ENCODE measurements at places on chromosomes 1 and 21.

- DNase-seq, result no peak
Measured at GRCh38 chr1:30777904-30778153, 20.3 kb upstream of the LAPTM5 start.

DNA sequence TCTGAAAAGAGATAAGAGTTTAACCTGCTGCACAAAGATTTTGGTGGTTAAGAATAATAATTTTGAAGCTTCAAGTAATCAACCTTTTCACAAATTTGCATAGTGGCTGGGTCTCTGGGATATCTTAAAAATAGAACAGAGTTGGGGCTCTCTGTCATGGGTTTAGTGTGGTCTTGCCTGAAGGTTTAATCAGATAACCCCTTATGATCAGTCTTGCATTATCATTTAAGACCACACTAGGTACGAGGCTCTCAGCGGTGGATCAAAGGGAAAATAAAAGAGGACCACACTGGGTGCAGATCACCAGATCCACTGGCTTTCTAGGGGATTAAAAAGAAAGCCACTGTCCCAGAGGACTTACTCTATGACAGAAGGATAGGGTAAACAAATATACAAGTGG lies 19.5 kb downstream of the LRRC8C start:
- no peak for DNase-seq

GRCh38 chr21:35506352-35506751 lies 457.2 kb upstream of the RUNX1 start:
- no peak for DNase-seq

- no peak for DNase-seq
Measured at GRCh38 chr1:183246436-183246835, 60.4 kb downstream of the LAMC2 start.

DNA sequence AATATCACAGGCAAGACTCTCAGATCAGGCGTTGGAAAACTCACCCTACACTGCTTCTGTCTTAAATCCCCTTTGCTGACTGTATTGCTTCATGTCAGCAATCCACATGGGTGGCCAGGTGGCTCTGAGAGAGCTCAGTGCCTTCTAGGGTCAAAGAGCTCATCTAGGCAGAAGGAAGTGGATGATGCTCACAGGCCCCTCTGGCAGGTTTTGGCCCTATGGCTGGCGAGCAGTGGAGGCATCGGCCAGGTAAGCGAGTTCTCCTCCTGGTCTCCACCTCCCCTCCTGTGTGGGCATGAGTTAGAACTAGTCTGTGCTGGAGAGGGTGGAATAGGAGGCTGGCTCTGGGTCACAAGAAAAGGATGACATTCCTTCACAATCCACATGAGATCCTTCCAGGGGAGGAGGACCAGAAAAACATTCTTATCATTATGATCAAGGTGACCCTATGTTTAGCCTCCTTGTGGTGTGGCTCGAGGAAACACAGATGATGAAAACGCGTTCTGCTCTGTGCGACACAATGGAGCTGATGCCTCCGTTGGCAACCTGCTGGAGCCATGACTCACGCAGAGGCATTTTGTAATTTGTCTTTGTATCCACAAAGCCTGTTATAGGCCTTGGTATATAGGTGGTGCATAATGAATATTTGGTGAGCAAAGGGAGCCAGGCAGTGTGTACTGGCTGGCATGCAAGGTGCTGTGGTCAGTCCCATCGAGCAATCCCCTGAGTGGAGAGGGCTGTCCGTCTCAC lies 264.6 kb upstream of the RAB4A start:
- no peak for DNase-seq

- DNase-seq, result peak; percentile 65
Measured at GRCh38 chr1:33099290-33100118, 18.6 kb downstream of the AZIN2 start.

- DNase-seq, result peak; percentile 15
Measured at GRCh38 chr21:45607021-45607908, 36.3 kb upstream of the PCBP3 start.

GRCh38 chr1:171210355-171210754 lies 25.3 kb downstream of the FMO2 start:
- DNase-seq, result no peak

DNA sequence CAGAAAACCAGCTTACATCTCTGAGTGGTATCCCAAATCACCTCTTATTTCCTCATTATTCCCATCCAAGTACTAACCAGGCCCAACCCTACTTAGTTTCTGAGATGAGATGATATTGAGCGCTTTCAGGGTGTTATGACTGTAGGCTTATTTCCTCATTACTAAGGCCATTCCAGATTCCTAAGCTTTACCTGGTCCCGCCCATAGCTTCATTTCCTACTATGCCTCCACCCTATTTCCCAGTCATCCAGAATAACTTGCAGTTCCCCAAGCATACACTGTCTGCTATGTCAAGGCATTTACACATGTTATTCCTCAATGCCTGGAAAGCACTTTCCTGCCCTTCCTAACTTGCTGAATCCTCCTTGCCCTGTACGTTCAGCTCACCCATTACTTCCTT lies 79.3 kb upstream of the SPAG17 start:
- no peak for DNase-seq

DNA sequence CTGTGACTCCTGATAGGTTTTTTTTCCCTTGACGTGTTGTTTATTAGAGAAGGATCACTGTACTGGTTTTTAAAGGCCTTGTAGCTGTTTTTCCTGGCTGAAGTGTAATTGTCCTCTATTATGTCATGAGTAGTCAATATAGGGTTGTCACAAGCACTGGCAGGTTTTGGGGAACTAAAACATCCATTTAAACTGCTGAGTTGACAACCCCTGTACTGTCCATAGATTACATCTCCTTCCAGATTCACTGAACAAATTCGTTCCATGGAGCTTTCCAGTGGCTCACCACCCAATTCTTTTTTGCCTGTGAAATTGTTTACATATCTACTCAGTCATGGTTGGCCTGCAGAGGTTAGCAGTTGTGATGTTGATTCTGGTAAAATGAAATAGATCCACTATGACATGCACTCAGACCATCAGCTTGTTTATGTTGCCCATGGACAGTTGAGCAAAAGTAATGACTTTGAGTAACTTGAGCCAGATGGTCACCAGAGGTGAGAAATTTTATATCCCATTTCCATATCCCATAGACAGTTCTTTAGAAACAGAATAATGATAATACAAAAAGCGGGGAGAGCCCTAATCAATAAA lies 59.9 kb upstream of the QSOX1 start:
- DNase-seq, result no peak

- no peak for DNase-seq
Measured at GRCh38 chr1:100799548-100799947, 80.0 kb downstream of the VCAM1 start.

GRCh38 chr1:203711251-203712007 lies 53.6 kb upstream of the LAX1 start:
- no peak for DNase-seq

DNA sequence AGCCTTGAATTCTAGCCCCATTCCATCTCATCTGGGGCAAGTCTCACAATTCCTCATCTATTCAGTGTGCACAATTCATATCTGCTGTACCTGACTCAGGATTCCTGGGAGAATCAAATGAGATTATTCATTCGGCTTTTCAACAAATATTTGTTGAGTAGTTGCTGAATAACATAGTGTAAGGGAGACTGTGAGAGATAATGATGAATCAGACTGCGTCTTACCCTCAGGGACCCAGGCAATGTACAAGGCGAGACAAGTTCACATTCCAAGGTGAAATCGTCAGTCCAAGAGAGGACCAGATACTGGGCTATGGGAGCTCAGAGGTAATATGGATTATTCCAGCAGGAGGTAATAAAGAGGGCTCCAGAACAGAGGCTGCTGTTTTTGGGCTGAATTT lies 67.8 kb upstream of the SMYD2 start:
- no peak for DNase-seq

- no peak for DNase-seq
Measured at GRCh38 chr1:55288245-55288644, 73.1 kb upstream of the USP24 start.

DNA sequence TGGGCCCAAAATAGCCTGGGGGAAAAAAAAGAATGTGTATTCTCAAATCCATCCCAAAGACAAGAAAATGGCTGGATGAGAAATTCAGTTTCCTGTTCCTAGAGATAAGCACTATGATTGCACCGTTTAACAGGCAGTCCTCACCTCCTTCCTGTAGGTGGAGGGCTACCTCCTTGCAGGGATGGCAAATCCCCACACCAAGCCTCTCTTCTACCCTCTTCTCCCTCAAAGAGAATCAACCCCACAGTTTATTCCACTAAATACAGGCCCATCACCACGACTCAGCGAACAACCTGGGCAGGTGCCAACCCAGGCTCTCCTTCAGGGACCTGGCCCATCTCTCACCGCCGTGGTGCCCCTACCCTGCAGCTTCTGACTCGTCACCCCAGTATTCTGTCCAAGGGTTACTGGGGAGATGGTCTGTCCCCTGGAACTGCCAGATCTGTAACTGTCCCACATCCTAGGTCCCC lies 3.4 kb upstream of the CHD5 start:
- no peak for DNase-seq

DNA sequence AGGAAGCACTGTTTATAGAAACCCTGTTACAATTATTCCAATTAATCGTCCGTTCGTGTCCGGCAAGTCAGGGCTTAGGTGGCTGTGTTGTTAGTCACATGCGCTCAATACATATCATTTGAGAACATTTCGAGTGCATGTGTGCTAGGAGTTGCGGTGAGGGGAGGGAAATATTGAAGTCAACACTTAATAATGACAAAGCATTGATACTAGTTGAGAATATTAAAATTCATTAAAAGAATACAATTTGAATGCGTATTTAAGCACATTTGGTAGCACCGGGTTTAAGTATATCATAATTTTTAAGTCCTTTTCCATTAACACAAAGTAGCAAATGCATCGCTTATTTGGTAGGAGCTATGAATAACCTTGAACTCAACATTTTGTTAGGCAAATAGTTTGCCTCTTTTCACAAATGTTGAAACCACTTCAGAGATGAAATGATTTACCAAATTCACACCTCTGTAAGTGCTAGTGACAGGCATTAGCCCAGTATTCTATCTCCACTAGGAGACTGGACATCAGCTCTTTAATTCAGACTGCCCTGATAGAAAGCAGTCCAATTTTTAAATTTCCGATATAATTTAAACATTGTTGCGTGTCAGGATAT lies 1.1 kb upstream of the SERBP1 start:
- DNase-seq, result no peak

DNA sequence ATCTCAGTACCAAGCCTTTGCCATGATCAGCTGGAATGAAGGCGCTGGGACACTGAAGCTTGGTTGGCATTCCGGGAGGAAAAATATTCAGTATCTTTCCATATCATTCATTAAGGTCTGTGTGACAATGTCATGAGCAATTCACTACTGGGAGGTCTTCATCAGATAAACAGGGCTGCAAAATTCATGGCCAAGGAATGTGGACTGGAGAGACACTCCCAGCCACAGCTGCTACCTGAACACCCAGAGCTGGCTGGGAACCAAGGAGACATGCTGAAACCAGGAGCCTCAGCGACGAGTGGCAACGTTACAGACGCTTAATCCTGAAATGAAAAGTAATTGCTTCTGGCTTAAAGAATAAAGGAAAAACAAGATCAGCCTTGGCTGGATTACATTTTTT lies 30.6 kb upstream of the DDAH1 start:
- DNase-seq, result no peak

DNA sequence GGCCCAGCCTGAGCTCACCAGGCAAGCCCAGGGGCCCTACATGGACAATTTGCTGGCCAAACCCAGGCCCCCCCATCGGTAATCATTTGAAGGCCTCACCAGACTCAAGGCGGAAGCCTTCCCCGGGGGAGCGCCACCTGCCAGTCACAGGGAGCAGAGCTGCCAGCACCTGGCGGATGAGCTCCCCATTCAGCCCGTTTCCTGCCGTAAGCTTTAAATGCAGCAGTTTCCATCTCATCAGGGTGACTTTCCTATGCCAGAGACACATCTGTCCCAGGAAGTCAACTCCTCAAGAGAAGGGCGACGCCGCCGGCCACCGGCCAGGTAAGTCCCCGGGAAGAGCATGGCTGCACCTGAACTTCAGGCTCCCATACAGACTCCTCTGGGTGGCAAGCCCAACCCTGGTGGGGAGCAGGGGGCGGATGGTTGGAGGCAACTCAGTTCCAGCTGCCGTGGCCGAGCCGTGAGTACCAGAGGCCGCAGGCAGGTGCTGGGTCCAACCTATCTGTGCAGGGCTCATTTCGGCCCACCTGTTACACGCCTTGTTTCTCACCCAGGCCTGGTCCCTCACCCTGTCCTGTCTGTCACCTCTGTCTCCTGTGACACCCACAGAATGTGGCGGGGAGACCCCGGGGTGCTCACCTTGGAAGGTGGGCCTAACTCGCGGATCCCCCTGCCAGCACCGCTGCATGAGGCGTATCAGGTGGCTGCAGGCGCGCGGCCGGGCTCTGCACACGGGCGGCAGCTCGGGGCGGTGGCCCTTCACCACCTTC lies 20.7 kb downstream of the RIPK4 start:
- no peak for DNase-seq

GRCh38 chr1:26166719-26167281 lies 2.0 kb downstream of the C1orf232 start:
- no peak for DNase-seq

GRCh38 chr21:26067836-26068594 lies 102.6 kb downstream of the APP start:
- no peak for DNase-seq

DNA sequence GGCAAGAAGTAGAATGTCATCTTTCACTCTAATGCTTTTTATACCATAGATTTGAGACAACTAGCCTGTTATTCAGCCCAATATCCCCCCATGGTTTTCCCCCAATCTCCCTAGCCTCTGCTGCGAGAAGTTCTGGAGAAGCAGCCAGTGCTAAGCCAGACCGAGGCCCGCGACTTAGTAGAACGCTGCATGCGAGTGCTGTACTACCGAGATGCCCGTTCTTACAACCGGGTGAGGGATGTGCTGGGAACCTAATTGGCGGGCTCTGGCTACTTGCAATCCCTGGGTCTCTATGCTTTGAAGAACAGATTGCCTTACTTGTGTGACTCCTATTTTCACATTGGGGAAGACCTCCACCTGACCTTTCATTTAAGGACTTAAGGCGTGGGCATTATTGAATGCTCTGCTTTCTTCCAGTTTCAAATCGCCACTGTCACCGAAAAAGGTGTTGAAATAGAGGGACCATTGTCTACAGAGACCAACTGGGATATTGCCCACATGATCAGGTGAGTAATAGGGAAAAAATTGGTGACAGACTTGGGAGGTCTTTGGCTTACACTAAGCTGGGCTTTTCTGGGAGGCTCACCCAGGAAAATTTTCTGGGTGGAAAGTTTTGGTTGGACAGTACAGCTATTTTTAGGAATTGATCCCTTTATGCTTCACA lies 1.9 kb downstream of the PSMB4 start:
- no peak for DNase-seq

DNA sequence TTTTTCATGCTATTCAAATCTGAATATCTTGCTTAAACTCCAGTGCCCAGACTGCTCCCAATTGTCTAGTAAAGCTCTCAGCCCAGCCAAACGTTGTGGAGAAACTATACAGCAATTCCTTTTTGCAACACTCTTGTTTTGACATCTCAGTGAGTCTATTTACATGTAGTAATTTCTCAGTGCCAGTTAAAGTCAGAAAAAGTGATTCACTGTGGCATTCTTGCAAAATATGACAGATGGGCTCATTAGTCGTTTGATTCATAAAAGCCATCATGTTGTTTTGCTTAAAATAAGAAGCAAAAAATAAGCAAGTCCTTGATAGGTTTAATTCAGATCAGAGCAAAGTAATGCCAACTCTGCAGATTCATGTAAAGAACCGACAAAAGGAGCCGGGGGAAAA lies 20.7 kb upstream of the TMPRSS15 start:
- DNase-seq, result no peak

All from stimulated activated CD8-positive, alpha-beta memory T cell treated with anti-CD3 and anti-CD28 coated beads, Interleukin-15, amount 100 ng/mL, for 48 hours (primary cell).